Karpas-422 (cell line): ENCODE measurements at places on chromosomes 3 and 15.

- peak; percentile 23 for DNase-seq
Measured at GRCh38 chr15:45684533-45684932, 49.7 kb downstream of the SQOR start.

DNA sequence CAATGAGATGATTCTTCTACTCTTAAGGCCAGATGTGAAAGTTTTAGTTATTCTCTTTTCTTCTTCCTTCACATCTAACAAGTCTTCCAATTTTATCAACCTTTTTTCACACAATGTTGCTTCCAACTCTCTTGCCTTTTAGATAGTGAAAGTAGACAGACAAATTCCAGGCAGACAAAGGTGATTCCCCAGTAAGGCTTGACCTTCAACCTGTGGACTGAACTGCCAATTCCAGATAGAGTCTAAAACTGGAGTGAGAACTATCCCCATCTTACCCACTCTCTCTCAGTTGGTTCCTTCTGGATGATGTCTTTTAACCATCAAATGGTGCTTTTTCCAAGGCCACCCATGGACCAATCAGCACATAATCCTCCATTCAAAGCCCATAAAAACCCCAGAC lies 159.0 kb downstream of the NSUN3 start:
- DNase-seq = no peak

- DNase-seq = no peak
Measured at GRCh38 chr3:39474126-39474515, 6.6 kb downstream of the MOBP start.

- no peak for DNase-seq
Measured at GRCh38 chr3:186705882-186706780, 11.0 kb upstream of the KNG1 start.

GRCh38 chr3:128416578-128417211 lies 50.0 kb downstream of the DNAJB8 start:
- no peak for DNase-seq

DNA sequence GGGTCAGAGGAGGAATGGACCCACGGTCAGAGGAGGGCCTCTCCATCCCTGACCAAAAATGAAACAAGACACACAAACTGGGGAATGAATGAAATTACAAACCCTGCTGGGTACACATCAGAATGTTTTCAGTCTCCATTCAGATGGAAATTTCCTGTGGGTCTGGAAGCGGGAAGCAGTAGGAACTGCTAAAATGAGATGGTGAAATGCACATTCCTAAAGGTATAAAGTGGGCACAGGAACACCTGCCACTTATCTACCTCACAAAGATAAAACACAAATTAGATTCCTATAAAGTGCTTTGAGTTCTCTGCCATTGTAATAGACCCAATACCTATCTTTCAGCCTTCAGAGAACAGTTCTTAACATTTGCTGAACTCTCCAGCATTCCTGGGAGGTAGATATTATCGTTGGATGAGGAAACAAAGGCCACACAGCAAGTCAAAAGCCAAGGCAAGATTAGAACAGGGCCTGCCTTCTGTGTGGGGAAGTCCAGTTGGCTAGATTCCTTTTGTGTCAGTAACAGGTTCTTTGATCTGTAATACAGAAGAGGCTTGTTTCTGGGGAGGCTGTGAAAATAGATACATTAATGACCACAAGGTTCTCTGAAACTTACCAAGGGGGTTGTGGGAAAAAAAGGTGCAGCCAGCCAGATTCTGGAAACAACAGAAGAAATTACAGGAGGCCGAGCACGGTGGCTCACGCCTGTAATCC lies 98.4 kb downstream of the IGF2BP2 start:
- DNase-seq = no peak

DNA sequence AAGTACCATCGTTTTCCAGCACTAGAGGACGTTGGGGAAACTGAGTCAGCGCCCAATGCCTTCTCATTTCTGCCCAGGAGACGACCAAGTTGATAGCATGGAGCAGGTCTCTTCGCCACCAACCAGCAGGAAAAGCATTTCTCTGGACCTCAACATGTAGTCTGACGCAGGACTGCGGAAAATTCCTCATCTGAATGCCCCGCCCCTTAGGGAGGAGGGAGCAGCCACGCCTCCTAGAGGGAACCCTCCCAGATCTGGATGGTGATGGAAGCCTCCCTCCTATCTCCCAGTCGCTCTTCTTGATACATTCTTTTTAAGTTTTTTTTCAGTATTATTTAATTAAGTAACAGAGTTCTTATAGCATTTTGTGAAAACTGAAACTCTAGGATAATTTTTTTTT lies 17.4 kb upstream of the MINDY4B start:
- no peak for DNase-seq

DNA sequence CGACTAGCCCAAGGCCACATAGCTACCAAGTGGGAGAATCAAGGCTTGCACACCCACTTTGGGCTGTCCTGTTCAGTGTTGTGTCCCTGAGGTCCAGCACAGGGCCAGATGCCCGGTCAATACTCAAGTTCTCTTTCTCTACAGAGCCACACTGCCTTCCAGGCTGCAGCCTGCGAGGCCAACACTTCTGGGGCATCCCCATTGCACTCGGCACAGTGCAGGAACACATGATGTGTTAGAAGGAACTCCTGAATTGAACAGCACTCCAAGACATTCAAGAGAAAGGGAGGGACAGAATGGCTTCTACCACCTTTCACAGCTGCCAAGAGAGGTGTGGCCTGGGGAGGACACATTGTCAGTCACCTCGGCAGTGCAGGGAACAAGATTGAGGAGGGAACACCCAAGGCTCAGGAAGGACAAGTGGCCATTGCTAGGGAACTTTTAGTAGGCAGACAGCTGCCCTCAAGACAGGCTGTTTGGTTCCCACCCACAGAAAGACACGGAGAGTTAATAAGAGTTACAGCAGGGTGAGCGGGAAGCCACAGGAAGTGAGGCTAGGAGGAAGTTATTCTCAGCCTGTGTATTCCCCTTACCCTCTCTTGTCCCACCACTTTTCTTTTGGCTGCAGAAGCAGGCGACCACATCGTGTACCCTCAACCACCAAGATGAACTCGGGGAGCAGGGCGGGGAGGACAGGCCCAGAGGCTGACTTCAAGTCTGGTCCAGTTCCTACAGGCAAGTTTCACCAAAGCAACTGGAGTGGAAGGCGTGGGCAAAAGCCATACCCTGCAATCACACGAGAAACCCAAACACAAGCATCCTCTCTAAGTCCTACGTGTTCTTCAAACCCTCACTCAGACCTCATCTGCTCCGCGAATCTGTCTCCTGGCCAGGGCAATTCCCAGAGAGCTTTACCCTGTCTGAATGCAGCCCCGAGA lies 69.4 kb downstream of the SRGAP3 start:
- no peak for DNase-seq

DNA sequence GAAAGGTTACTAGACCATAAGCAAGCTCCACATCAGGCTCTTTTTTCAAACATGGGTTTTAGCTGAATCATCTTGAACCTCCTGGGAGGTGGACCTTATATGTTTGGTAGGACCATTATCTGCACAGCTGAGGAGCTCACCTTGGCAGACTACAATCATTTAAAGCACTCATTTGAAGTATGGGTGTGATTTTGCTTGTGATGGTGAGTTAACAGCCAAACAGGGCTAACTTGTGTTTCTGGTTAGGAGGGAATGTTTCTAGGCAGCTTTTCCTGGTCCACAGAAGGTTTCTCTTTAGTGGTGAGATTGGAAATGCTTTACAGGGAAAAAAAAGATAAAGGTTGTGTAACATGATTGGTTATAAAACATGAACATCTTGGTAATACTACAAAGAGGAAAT lies 61.8 kb downstream of the ARHGEF26 start:
- DNase-seq = no peak

DNA sequence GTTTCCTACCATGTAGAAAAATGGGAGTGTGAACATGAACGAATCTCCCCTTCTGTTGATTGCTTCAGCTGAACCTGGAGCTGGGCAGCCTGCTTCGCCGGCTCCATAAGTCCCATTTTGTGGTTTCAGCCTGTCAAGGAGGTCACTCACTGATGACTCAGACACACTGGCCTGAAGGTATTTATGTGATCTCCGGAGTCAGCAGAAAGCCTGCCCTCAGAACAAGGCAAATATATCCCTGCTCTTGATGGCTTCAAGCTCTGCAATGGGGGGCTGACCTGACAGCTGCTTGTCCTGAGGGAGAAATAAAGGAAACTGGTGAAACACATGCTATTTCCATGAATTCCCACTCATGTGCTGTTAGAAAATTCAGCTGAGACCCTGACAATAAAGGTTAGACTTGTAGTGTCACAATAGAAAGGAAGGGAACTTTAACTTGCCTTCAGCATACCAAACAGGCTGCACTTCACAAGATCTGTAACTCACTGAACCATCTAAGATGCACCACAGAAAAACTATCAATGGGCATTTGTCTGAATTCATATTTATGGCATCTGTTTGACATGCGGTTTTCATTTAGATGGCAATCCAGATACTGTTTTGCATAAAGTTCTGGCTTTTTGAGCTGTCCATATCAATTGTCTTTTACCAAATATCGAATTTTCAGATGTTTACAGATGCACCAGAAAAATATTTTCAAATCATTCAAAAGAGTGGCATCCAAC lies 282.0 kb upstream of the VEPH1 start:
- no peak for DNase-seq

DNA sequence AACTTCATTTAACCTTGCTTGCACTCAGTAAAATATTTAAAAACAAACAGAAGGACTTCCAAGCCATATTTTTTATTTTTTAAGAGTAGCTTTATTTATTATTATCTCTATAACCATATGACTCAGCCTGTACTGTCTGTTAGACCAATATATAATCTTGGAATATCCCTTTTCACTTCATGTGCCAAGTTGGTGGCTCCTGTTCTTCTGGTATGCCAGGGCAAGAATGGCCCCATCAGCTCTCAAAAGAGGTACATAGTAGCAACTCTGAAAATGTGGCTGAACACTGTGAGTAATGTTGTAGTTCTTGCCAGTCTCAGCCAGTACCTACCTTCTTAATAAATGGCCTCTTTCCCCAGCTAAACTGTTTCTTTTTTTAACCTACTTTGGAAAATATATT lies 257.0 kb upstream of the UBE2E1 start:
- no peak for DNase-seq

GRCh38 chr15:88006146-88006545 lies 250.4 kb downstream of the NTRK3 start:
- DNase-seq = no peak

GRCh38 chr3:172478116-172478515 lies 29.9 kb upstream of the GHSR start:
- DNase-seq = no peak

DNA sequence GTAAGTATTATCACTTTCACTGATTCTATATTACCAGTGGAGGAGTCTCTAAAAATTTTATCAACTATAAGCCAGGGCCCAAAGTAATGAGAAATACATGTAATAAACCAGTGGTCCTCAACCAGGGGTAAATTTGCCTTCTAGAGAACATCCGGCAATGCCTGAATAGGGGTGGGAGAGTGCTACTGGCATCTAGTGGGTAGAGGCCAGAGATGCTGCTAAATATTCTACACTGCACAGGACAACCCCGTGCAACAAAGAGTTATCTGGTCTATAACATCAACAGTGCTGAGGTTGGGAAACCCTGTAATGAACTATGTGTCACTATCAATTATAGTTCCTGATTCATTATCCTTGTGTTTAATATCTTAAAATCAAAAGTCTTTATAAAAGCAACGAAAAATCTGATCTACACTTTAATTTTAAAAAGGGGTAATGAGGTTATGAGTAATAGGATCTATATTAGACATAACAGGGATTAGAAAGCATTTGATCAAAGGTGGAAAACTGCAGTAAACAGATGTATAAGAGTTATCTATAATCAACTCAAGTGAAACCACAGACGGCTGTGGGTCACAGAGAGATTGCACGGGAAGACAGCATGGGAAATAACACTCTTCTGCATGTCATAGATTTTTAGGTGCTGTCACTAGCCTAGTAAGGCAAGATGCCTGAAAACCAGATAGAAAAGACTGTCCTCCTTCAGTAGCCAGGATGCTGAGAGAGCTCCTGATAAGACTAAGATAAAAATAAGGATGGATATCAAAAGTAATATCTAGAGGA lies 2.0 kb downstream of the LYSMD2 start:
- peak; percentile 61 for DNase-seq

- DNase-seq = no peak
Measured at GRCh38 chr3:78804251-78805037, 963.4 kb downstream of the ROBO1 start.

GRCh38 chr3:16177962-16178627 lies 3.6 kb downstream of the GALNT15 start:
- DNase-seq = peak; percentile 88
